ENCODE measurements at places on chromosomes 11 and 22. TPM values are rescaled to one million over a fixed set of nuclear protein-coding genes. Genes with fewer than 3 reads are reported as not detected.

- no peak for DNase-seq
Observed at GRCh38 chr11:46389450-46390330, 1.9 kb downstream of the CHRM4 start.

GRCh38 chr11:2314525-2315394, 12.9 kb downstream of the TSPAN32 start:
- no peak for DNase-seq

DNA sequence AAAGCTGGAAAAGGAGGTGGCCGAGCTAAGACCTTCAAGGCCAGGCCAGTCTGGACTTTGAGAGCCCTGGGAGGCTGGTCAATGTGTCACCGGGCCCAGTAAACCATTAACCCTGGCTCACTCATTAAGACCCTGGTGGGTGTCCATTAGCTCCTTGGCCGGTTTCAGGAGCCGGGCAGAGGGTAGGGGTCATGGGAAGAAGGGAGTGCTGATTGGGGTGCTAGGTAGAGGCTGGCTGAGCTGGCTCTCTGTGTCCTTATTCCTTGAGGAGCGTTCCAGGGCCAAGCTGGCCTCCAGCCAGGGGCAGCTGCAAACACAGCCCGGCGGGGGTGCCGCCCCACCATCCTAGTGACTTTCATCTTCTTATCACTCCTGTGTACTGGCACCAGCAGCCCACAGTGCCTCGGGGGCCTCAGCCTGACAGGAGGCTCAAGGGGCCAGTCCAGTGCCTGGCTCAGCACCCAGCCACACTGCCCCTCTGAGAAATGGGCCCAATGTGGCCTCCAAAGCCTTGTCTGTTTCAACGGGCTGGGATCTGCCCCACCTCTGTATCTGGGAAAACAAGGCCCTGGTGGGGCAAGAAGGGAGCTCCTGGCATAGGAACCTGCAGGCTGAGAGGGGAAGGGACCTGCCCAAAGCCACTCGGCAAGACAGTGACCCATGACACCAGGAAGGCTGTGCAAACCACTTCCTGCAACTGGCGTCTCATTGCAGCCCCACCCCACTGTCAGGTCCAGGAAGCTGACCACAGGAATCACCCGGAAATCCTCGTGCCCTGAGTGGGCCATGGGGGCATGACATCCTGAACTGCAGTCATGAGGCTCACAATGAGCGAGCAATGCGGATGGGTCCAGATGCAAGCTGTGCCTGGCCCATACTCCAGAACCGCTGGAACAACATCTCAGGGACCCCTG, 15.1 kb upstream of the RGL4 start:
- no peak for DNase-seq

DNA sequence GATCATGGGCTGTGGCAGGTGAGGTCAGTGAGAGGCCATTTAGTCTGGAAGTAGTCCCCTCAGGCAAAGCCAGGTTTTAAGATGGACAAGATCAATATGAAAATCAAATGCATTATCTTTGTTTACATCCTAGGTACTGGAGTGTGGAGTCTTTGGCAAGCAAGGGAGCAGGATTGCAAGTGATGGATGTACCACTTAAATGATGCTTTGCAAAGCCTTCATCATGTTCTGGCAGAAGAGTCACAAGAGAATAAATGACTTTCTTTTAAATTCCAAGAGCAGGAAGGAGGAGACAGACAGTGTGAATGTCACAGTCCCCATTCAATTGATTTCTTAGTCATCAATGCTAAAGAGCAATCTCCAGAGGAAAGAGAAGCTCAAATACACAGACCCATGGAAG, 908.3 kb downstream of the FAM181B start:
- no peak for DNase-seq

DNA sequence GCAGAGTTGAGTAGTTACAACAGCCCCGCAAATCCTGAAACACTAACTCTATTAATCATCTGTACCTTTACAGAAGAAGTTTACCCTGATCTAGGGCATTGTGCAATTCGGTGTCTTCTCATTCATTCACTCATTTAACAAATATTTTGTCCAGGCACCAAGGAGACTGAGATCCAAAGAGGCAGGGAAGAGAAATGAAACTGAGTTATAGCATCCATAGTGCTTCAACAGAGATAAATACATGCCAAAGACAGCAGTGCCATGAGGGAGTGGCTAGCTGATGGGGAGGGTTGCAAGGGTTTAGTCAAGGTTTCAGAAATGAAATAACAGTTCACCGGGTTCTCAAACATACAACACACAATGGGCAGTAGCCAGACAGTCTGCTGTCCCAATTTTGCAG, 40.2 kb upstream of the MTNR1B start:
- DNase-seq = no peak

DNA sequence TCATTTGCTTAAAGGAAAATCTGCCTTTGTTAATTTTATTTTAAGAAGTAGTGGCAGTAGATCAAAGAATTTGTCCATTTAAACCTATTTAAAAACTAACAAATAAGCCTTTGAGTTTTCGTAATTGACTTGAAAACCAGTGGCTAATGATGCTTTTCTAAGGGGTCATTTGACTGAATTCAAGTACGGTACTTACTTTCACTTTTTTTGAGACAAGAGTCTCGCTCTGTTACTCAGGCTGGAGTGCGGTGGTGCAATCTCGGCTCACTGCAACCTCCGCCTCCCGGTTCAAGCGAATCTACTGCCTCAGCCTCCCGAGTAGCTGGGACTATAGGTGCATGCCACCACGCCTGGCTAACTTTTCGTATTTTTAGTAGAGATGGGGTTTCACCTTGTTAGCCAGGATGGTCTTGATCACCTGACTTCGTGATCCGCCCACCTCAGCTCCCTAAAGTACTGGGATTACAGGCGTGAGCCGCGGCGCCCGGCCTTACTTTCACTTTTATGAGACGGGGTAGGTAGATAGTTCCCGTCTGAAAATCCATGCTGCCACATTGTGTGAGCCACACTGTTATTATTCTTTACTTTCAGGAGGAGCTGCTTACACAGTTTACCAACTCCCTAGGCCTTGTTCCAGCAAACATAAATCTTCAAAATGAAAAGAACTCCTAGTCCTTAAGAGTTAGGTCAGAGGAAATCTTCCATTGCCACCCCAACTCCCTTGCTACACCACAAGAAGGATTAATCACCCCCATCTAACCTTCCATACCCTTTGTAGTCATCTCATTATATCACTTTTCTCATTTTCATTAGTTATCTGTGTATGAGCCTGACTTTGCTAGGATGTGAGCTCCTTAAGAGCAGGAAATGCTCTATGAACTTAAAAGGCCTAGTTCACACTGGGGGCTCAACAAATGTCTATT, 926.6 kb upstream of the CCDC90B start:
- no peak for DNase-seq

- DNase-seq = no peak
Observed at GRCh38 chr11:5865826-5866225, 8.3 kb upstream of the OR52E8 start.

GRCh38 chr11:106988151-106989077, 29.9 kb downstream of the GUCY1A2 start:
- DNase-seq = no peak

Gene RASL10A
- total RNA-seq = not detected

Gene CARD18
- not detected for total RNA-seq

Gene P2RX6
- total RNA-seq = 1.7 TPM

All from vagina (tissue), 2 donors.